Kidney glomerular epithelial cell (primary cell): ENCODE measurements at places on chromosomes 1 and 21.

DNA sequence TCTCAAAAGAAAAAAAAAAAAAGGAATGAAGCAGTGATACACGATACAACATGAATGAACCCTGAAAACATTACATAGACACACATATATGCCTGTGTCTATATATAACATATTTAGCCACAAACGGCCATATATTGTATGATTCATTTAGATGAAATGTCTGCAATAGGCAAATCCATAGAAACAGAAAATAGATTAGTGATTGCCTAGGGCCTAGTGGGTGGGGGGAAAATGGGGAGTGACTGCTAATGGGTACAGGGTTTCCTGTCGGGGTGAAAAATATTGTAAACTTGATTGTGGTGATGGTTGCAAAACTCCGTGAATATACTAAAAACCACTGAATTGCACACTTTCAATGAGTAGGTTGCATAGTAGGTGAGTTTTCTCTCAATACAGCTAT lies 6.0 kb upstream of the H6PD start:
- no peak for DNase-seq

GRCh38 chr1:27634985-27635367 lies at the start of gene FGR:
FGR (minus strand) TSS chr1:27635185; CDS start chr1:27623916, 11,269 bp downstream.
- DNase-seq, result no peak

DNA sequence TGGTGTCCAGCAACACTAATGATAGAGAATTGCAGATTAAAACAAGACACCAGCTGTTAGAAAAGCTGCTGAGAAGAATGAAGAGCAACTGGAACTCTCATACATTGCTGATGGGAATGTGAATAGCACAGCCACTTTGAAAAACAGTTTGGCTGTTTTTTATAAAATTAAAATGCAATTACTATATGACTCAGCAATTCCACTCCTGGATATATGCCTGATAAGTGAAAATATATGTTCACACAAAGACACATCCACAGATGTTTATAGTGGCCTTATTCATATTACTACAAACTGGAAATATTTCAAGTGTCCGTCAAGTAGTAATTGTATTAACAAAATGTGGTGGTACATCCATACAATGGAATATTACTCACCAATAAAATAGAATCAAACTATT lies 99.7 kb upstream of the HAO2 start:
- DNase-seq, result no peak

- DNase-seq, result no peak
These were observed 17.8 kb downstream of the ABCG1 start for GRCh38 chr21:42236693-42237092.

- DNase-seq, result no peak
These were observed 270.3 kb downstream of the PLPP3 start for GRCh38 chr1:56309065-56309464.

DNA sequence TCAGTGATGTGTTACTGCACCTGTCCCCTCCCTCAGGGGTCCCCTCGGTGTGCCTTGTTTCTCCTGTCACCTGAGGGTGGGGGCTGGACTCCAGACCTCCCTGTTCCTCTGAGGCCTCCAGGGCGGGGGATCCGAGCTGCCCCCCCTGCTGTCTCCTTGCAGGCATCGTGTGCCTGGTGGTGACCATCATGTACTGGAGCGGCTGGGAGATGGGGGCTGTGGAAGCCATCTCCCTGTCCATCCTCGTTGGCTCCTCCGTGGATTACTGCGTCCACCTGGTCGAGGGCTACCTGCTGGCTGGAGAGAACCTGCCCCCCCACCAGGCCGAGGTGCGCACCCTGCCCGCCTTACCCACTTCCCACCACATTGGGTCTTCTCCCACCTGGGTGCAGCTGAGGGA lies 56.4 kb downstream of the DISP3 start:
- no peak for DNase-seq

DNA sequence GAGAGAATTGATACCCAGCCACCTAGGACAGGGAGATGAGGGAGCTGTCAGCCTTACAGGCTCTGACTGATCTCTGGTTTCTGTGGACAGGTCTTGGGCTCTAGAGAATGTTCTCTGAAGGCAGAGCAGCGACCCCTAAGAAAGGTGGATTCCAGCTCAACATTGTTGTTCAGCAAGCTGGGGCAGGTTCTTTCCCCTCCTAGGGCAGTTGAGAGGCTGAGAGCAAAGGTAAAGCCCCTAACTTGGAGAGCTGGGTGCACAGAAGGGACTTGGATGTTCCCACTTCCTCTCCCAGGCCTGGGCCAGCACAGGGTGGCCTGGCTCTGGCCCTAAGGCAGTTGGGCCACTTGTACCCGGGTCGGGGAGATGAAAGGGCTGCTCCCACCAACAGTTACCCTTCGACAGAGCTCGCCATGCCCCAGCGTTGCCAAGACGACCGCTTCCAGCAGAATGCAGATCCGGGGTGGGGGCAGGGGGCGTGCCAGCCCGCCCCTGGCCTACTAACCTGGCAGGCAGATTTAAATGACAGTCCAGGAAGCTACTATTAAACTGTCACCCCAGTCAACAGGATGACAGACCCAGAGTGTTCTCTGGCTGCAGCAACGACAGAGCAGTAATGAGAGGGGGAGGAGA lies 31.6 kb downstream of the LRP8 start:
- no peak for DNase-seq

DNA sequence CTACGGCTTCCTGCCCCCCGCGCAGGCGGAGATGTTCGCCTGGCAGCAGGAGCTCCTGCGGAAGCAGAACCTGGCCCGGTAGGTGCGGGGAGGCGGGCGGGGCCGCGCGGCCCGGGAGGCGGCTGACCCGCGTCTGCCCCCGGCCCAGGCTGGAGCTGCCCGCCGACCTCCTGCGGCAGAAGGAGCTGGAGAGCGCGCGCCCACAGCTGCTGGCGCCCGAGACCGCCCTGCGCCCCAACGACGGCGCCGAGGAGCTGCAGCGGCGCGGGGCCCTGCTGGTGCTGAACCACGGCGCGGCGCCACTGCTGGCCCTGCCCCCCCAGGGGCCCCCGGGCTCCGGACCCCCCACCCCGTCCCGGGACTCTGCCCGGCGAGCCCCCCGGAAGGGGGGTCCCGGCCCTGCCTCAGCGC lies 16.6 kb downstream of the NOC2L start:
- no peak for DNase-seq

DNA sequence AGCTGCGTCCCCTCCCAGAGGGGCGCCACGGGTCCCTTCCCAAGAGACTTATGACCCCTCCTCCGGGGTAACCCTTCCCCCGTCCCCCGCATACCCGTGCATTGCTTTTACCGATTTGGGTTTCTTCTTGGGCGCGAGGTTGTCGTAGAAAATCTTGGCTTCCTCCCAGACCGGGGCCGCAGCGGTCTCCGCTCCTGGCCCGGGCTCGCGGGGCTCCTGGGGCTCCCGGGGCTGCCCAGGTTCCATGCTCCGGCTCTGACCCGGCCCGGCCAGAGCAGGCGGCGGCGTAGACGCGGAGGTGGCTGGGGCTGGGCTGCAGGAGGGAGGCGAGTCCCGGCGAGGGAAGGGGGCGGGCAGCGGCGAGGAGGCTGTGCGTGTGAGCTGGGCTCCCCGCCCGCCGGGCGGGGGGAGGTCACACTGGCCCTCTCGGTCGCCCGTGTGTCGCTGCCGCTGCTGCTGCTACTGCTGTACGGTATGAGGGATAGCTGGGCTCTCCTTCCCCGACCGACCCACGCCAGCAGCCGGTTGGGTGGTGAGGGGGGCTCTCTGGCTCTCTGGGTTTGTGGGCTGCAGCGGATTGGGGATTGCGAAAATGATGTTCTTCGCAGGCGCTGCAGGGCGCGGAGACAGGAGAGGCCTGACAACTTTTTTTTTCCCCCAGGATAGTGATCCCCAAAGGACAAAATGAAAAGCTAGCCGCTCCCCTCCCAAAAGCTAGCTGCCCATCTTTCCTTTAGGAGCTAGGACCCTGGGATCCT lies at the start of gene NT5C1A:
TSS of gene NT5C1A (minus strand) at position 315 of the 758 bp plus-strand sequence. CDS start at position 246, 69 bp downstream.
- DNase-seq, result no peak

- no peak for DNase-seq
These were observed 15.8 kb upstream of the DISP3 start for GRCh38 chr1:11463177-11463576.

GRCh38 chr1:10064416-10065343 lies 31.9 kb downstream of the UBE4B start:
- no peak for DNase-seq

- DNase-seq, result no peak
These were observed 754 bp upstream of the LSS start for GRCh38 chr21:46229133-46229922.

- no peak for DNase-seq
These were observed 83.2 kb downstream of the PTPRU start for GRCh38 chr1:29319300-29320110.

DNA sequence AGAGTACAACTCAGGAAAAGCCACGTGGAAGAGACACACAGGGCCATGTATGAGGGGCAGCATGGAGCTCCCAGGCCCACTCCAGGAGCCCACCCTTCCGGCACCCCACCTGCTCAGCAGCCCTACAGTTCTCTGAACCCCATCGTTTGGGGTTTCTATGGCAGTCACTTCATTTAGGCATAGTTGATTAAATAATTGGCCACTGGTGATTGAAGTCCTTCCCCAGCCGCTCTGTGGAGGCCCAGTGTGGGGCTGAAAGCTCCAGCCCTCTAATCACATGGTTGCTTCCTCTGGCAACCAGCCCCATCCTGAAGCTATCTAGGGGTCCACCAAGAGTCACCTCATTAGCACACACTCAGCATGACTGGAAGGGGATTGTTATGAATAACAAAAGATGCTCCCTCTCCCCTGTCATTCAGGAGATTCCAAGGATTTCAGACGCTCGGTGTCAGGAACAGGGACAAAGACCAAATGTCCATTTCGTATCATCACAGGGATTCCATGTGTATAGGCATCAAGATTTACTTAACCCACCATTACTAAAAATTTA lies 12.2 kb upstream of the S100A7A start:
- no peak for DNase-seq

DNA sequence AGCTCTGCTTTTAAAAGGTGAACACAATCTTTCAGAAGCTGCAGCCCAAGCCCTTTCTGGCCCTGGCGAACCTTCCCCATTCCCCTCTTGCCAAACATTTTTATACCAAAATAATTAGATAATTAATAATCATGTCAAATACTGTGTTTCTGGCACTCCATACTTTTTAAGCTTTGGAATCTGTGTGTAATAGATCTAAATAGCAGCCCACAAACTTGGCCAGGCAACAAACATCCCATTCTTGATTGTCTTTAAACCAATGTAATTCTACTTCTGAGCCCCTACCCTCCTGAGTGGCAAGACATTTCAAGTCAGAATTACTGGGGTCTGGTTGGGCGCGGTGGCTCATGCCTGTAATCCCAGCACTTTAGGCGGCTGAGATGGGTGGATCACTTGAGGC lies 137.7 kb downstream of the NAV1 start:
- no peak for DNase-seq

- DNase-seq, result no peak
These were observed 4.9 kb downstream of the CACHD1 start for GRCh38 chr1:64474665-64475439.

DNA sequence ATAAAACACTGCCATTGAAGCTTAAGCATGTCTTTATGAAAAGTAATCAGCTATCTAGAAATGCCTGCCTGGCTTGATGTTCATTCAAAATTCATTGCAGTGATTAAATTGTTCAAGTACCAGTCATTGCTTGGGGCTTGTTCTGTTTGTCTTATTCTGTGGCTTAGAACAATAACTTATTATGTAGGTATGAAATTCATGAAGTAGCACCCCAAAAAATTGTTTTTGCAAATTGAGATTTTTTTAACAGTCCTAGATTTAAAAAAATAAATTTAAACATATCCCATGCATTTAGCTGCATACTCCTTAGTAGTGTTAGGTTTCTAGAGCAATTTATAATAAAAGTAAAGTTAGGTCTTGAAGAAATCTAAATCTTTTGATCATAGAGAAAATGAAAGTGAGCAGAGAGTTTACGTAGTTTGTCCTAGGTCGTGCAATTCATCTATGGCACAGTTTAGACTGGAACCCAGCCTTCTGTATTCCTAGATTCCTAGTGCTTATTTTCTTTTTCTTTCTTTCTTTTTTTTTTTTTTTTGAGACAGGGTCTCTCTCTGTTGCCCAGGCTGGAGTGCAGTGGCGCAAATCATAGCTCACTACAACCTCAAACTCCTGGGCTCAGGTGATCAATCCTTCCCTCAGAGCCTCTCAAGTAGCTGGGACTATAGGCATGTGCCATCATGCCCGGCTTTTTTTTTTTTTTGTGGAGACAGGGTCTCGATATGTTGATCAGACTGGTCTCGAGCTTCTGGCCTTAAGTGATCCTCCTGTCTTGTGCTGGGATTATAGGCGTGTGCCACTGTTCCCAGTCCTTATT lies 9.3 kb downstream of the MIER1 start:
- DNase-seq, result peak; percentile 26

DNA sequence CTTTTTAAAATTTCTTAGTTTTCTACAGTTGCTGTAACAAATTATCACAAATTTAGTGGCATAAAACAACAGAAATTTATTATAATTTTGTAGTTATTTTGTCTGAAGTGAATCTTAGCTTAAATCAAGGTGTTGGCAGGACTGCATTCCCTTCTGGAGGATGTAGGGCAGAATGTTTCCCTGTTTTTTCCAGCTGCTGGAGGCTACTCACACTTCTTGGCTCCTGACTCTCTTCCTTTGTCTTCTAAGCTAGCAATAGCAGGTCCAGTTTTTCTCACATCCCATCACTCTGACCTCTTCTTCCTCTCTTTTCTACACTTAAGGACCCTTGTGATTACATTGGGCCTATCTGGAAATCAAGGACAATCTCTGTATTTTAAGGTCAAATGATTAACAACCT lies 84.1 kb downstream of the PKN2 start:
- DNase-seq, result no peak

GRCh38 chr1:224217655-224218623 lies 34.9 kb downstream of the DEGS1 start:
- DNase-seq, result peak; percentile 63

GRCh38 chr1:87077959-87078639 lies 163.7 kb downstream of the HS2ST1 start:
- DNase-seq, result no peak

DNA sequence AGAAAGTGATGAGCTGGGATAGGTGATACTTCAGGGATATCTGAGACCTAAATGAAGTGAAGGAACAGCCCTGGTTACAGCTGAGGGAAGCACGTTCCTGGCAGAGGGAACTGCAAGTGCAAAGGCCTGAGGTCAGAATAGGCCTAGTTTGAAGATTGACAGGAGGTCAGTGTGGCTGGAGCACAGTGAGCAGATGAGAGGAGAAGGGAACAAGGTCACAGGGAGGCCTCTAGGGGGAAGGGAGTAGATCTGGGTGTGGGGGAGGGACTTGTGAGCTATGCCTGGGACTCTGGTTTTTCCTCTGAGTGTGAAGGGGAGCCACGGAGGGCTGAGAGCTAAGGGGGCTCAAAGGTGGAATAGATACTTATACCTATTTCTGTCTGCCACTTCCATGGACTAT lies 736.4 kb downstream of the MATN1 start:
- DNase-seq, result no peak

DNA sequence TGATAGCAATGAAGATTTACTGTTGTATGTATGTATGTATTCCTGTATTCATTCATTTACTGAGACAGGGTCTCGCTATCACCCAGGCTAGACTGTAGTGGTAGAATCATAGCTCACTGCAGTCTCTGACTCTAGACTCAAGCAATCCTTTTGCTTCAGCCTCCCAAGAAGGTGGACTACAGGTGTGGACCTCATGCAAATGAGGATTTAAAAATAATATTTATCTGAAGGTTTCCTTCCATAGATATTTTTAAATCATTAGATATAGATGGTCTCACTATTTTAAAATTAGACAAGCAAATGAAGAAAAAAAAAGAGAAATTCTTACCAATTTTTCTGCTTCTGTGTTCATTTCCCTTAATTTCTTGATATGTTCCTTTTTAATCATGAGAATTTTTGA lies 27.0 kb downstream of the MIXL1 start:
- no peak for DNase-seq
